Mucosa of gallbladder (tissue), 1 donor: ENCODE measurements at places on chromosomes 5 and 9.

DNA sequence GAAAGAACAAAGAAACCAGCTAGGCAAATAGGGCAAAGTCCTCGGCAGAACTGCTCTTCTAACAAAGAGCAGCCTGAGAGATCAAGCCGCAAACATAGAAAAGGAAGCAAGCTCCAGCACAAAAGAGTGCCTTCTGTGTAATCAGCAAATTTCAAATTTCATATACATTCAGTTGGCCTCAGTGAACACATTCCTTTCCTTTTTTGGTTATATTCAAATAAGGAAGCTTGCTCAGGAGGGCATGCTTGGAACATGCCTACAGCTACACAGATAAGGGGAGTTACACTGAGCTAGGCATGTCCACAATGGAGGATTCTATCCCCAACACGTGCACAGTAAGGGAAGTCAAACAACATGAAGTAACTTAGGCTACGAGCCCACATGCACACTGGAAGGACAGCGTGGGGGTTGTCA is 23.4 kb downstream of the IL33 start:
- DNase-seq: peak; percentile 23

GRCh38 chr5:4533457-4534105 is 606.5 kb upstream of the ADAMTS16 start:
- no peak for DNase-seq

DNA sequence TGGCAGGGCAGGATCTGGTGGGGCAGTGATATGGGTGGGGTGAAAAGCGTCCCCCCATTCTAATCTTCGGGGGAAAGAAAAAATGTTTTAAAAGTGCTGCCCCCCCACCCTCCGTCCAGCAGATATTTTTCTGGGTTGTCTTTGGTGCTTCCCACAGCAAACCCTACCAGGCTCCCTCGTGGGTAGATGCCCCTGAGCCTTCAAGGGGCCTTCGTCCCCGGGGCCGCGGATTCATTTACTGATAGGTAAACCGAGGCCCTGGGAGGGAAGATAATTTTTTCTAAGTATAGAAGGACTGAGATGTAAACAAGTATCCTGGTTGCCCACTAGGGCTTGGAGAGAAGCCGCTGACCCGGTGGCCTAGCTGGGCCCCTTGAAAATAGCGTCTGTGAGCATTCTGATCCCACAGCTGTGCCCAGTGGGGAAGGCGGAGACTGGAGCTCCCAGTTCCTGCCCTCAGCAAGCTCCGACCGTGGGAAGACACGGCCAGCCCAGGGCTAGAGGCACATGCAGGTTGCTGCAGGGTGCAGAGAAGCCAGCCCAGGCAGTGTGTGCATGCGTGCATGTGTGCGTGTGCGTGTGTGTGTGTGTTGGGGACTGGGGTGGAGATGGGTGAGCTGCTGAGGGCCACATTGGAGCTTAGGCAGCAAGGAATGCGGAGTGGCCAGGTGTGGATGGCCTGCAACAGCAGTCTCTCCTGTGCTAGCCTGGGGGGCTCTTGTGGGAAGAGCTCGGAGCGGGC is 6.0 kb upstream of the RXRA start:
- no peak for DNase-seq

GRCh38 chr5:96893342-96893741 is 17.0 kb downstream of the ERAP2 start:
- DNase-seq: no peak

DNA sequence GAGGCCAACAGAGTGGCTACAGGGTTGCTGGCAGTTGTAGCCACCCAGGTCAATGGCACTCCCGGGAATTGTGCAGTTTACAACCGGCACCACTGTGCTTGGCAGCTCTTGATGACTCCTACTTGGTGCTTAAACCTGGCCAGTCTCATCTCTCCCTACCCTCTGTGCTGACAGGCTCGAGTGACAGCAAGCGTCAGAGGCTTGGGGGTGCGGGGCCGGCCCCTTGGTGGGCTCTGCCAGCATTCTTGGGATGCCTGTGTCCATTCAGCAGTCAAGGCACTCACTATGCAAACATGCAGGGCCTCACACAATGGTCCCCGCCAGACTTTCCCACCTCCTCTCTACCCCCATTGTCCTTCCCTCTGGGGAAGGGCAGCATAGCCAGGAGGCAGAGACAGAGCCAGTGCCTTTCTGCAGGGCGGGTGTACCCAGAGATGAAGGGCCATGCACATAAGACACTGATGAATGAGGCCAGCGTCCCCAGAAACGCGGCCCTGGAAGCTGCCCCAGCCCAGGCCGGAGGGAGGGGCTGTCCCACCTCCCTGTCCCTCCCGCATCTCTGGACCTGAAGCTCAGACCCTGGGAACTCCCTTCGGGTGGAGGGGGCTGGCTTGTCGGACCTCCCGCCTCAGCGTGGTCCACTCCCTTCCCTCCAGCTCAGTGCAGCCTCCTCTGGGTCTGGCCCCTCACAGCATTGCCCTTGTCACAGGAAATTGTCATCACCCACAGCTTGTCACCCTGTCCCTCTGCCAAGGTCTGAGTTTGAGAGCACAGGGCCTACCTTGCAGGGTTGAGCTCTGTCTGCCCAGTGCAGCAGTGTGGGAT is 26.4 kb upstream of the NOTCH1 start:
- DNase-seq: no peak

DNA sequence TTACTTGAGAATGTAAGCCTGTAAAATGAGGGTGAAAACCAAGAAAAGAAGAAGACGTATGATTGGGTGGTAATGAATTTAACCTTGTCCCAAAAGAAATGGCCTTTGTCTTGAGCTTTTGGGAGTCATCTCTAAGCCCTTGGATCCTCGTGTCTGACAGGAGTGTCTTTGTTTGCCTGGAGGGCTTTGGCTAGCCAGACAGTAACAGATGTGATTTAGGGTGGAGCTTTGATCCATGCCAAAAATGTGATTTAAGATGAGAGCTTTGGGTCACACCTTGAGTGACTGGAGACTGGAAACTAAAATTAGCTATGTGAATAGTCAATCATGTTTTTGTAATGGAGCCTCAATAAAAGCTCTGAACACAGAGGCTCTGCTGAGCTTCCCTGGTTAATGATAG is 25.9 kb upstream of the ZFAND5 start:
- no peak for DNase-seq

DNA sequence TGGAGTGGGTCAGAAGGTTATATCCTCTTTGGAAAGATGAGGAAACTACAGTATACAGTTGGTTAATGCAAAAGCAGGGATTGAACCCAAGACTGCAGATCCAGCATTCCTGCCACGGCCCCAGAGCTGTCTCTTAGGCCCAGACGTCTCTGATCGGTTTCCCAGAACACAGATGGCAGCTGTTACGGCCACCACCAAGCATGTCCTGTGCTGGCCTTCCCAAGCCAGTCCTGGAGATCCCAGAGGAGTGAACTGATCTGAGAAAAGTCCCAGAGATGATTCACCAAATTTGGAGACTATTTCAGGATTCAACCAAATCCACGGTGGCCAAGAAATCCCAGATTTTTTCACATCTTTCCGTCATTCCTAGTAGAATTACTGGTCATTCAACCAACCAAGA is 20.1 kb downstream of the TNIP1 start:
- no peak for DNase-seq

GRCh38 chr5:10699987-10700386 is 61.0 kb downstream of the DAP start:
- no peak for DNase-seq

- no peak for DNase-seq
Observed at GRCh38 chr5:93941897-93942296, 200.5 kb upstream of the POU5F2 start.

GRCh38 chr9:96121136-96121535 is 180.8 kb downstream of the HSD17B3 start:
- no peak for DNase-seq

DNA sequence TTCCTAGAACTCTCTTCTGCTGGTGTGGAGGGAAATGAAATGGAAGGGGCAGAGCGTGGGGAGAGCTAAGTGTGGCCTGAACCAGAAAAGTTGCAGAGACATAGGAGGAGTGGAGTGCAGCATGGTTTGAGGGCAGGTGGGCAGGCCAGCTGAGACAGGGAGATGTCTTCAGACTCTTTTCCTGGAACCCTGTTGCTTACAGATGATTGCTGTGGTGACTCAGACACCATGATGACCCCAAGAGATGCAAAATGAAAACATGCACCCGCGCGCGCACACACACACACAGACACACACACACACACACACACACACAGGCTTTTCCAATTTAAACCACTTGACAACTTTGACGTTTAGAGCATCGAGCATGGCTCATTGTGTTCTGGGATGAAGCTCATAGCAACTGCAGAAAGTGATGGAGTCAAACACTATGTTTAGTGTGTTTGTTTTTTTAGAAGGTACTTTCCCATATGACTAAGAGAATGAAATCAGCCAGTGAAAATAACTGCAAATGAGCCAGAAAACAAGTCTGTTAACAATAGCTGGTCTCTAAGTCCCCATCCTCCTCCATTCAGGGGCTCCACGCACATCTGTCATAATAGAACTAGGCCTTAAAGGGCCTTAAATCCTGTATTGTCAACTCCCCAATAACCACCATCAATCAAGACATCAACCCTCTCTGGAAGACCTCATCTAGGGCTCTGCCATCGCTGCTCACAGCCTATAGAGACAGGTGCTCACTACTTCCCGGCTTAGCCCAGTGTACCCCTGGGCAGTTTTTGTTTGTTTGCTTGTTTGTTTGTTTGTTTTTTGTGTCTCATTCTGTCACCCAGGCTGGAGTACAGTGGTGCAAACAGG is 9.6 kb downstream of the TMOD1 start:
- no peak for DNase-seq

- DNase-seq: no peak
Observed at GRCh38 chr5:102865171-102865509, 110.0 kb downstream of the PAM start.

DNA sequence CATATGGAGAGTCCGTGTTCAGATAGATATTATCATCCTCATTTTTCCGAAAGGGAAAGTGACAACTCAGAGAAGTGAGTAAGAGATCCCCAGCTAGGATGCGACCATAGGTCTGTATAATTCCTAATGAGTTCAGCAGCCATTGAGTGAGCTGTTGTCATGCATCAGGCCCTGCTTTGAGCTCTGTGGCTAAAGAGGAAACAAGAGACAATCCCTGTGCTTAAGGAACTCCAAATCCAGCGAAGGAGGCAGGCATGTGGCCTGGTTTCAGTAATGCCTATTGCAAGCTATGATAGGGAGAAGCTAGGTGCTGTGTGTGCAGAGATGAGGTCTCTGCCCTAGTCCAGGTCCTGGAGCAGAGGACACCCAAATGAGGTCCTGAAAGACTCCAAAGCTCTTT is 192.8 kb downstream of the ACTL7B start:
- no peak for DNase-seq

DNA sequence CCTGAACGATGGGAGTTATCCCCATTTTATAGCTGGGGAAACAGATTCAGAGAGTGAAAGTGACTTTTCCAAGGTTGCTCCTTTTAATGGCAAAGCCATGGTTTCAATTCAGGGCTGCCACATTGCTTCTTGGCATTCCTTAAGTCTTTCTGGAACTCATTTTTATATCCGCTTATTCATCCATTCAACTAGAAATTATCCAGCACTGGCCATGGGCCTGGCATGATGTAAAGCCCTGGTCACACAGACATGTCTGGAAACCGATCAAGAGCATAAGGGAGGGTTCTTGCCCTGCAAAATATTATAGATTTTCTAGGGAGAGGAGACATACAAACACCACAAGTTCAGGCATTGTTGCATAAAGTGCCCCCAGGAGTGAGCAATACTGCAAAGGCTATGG is 43.0 kb upstream of the COL15A1 start:
- no peak for DNase-seq

GRCh38 chr5:179235416-179236400 is 109.6 kb downstream of the ADAMTS2 start:
- no peak for DNase-seq

GRCh38 chr9:133027134-133027533 is 3.7 kb upstream of the GTF3C5 start:
- DNase-seq: no peak

GRCh38 chr9:102507044-102507687 is 488.0 kb upstream of the CYLC2 start:
- DNase-seq: no peak

- DNase-seq: peak; percentile 93
Observed at GRCh38 chr9:128635266-128636023, 21.2 kb downstream of the DYNC2I2 start.

DNA sequence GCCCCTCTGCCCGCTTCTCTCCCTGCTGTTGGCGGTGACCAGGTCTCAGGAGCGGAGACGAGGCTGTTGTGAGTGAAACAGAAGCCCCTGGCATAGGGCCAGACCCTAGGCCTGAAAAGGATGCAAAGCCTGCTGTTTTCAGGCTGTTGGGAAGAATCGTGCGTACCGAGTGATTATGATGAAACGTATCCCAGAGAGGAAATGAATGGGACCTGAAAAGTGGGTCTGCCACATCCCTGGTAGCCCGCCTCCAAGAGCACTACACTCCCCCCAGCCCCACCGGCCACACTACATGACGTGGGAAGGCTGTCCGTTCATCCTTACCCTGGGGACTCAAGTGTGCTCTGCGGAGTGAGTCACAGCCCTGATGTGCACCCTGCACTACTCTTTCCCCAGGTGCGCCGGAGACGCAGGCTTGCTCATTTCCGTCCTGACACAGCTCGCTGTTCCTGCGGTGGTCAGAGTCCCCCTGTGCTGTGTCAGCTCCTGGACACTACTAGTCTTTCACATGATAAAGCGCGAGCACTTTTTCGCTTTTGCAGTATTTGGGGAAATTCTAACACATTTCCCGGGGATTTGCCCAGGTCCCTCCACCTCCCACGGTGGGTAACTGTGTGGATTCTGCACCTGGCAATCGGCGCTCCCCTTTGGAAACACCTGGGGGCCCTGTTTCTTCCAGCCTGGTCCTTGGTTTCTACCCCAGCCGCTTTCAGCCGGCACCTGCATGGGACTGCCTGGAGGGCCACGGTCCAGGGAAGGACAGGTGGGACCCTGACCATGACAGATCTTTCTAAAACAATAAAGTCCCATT is 91.5 kb downstream of the ANKRD33B start:
- no peak for DNase-seq

DNA sequence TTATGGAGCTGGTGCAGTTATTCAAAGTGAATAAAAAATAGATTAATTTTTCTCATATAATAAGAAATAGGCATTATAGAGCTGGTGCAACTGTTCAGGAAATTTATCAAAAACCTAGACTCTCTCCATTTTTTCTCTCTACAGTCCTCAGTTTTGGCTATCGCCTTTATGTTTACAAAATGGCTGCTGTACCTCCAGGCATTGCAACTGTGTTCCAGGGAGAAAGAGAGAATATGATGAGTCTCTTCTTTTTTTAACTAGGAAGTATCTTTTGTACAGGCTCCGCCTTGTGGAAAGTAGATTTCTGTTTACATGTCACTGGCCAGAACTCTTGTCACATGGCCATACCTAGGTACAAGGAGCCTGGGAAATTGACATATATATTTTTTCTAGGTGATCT is 3.1 kb upstream of the TGFBR1 start:
- no peak for DNase-seq

- no peak for DNase-seq
Observed at GRCh38 chr5:111337688-111338087, 113.5 kb downstream of the CAMK4 start.

DNA sequence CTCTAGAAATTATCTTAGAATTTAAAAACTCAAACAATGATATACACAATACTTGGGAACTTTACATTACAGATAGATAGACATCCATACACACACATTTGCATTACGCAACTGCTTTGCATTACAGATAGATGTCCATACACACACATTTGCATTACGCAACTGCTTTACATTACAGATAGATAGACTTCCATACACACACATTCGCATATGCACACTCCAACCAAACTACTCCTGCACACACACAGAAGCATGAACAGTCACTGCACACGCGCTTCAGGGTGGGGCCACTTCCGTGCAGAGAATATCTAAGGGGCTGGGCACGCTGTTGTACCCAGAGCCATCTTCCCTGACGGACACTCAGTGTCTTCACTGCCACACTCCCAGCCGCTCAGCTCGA is 7.9 kb upstream of the ADAMTS16 start:
- DNase-seq: no peak

- no peak for DNase-seq
Observed at GRCh38 chr9:86983249-86983619, 35.9 kb upstream of the GAS1 start.
